ENCODE measurements at places on chromosomes 7 and 10.
A peak's percentile ranks its signal among the peaks of the same experiment; 100 is the strongest.

DNA sequence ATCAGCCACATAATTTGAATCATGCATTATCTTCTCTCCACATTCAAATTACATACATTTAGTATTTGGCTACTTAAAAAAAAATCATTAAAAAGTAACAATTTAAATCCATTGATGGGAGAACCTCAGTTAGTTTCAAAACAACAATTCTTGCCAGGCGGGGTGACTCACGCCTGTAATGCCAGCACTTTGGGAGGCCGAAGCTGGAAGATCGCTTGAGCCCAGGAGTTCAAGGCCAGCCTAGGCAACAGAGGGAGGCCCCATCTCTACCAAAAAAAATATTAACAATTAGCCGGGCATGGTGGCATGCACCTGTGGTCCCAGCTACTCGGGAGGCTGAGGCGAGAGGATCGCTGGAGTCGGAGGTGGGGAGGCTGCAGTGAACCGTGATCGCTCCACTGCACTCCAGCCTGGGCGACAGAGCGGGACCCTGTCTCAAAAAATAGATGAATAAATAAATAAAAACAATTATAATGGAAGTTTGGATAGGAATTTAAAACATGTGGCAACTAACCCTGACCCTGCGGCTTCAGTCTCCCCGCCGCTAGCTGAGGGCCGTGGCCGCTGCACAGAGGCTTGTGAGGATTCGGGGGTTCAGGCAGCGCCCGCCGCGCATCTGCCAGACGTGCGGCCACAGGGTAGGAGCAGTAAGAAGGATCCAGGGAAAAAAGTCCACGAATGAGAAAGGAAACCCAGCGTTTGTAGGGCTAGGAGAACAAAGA lies 1.1 kb upstream of the CSGALNACT2 start:
- DNase-seq: peak; percentile 24

- no peak for DNase-seq
Observed at GRCh38 chr10:89621438-89621837, 23.6 kb downstream of the PANK1 start.

DNA sequence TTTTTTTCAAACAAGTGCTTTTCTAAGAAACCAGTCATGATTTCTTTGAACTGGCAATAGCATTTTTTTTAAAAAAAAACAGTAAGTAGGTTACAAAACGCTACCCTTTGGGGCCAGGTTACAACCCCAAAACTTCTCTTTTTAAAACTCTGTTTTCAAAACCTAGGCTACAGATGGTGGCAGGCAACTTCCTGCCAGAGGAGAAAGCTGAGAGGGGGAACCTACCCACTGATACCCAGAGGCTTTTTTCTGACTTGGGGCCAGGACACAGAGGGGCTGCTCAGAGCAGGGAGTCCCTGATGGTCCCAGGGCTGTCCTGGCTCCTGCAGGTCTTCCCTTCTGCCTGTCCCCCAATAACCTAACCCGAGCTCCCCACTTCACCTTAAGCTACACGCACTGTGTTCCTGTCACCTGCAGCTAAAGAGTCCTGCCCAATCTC lies 6.9 kb downstream of the STN1 start:
- DNase-seq: no peak

- no peak for DNase-seq
Observed at GRCh38 chr7:137886746-137887145, 40.0 kb upstream of the DGKI start.

DNA sequence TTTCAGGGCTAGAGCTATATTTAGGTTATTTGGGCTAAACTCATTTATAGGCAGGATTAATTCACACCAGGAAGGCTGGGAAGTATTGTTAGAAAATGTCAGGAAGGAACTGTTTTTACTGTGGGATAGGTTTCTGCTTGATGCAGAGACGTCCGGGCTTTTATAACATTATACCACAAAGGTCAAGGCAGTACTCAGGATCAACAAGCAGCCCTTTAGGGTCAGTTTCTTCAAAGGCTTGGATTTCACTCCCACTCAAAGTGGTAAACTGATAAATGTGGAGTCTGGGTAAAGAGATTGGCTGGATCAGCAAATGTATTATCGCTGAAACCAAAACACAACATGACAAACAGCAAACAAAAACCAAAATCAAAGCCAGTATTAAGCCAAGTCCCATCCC lies 127.2 kb downstream of the ARL5B start:
- DNase-seq: peak; percentile 2

- DNase-seq: peak; percentile 69
Observed at GRCh38 chr7:127876393-127876792, 154.8 kb downstream of the LRRC4 start.

DNA sequence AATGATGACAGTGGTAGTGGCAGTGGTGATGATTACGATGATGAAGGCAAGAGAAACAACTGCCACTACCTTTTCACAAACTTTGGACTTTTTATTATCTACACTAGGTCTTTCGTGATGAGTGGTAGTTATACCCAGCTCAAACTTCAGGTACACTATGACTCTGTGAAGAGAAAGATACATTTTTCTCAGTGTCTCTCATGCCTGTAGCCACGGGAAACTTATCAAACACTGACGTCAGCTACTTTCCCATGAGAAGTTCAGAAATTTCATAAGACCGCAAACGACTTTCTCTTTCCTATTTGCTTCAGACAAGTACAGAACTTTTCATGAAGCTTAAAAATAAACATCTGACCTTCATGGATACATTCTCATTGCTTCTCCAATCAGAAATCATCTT lies 57.0 kb downstream of the CALD1 start:
- DNase-seq: peak; percentile 92

DNA sequence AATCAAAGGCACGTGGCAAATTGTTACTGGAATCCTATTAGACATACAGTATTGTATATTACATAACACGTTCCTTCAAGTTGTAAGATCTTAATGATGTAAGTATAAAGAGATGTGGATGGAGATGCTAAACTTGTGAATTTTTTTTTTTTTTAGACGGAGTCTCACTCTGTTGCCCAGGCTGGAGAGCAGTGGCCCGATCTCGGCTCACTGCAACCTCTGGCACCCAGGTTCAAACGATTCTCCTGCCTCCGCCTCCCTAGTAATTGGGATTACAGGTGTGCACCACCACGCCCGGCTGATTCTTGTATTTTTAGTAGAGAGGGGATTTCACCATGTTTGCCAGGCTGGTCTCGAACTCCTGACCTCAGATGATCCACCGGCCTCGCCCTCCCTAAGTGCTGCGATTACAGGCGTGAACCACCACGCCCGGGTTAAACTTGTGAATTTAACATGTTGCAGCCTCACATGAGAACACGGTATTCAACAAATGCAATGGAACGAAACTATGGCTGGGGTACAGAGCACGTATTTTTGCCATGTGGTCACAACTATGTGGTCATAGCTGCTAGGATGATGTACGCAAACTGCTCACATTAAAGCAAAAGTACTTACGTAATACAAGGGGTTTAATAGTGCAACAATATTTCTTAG lies 818 bp upstream of the SUPV3L1 start:
- no peak for DNase-seq

- no peak for DNase-seq
Observed at GRCh38 chr7:28731092-28731658, 227.0 kb downstream of the TRIL start.

- DNase-seq: no peak
Observed at GRCh38 chr7:137656850-137657232, 189.9 kb downstream of the DGKI start.

DNA sequence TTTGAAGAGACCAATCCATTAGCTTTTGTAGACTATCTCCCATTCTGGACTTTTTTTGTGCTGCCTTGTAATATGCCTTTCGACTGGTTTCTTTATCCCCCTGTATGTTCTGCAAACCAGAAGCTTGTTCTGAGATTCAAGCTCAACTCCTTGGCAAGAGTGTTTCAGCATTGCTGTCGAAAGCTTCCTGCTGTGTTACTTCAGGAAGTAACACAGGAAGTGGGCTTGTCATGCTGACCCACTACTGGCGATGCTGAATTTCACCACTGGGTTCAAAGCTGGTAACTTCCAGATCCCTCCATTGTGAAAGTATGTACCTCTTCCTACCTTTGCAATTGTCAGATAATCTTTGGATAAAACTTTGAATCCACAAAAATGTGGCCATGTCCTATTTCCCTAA lies 57.9 kb upstream of the INSYN2A start:
- peak; percentile 75 for DNase-seq

GRCh38 chr7:104775531-104775930 lies 238.5 kb upstream of the KMT2E start:
- DNase-seq: no peak

- DNase-seq: no peak
Observed at GRCh38 chr7:42479452-42479815, 242.4 kb upstream of the GLI3 start.

DNA sequence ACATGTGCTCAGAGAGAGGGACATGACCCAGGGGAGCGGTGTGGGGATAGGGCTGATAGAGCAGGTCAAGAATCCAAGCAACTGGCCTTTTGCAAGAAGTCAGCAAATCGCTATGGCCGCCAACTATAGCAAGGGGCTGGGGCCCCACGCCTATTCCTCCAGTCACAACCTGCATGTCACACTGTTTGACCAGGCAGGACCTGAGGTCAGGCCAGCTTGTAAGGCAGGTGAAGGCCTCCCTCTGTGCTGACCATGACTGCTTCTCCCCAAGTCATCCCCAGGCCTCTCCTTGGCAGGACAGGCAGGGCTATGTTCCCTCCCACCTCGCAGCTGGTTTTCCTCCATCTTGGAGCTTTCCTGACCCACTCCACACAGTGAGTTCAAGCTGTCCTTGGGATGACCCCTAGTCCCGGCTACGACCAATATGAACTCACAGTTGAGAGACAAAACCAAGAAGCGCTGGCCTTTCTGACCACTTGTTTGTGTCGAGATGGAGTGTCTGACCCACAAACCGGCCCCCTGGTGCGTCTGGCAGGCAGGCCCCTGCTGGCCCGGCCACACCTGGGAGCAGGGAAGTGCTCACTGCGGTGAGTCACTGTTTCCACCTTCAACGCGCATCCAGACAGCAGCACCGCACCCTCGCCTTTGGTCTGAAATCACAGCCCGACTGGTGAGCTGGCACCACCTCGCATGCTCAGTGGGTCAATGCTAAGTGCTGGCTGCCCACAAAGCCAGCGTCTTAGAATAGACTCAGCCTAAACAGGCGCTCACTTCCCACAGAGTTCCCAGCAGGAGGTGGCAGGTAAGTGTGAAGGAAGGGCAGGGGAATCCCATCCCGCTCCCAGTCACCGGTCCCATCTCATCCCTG lies 81.4 kb downstream of the VWA2 start:
- peak; percentile 56 for DNase-seq

- DNase-seq: no peak
Observed at GRCh38 chr10:120421250-120421649, 35.8 kb upstream of the PLPP4 start.

GRCh38 chr7:20219446-20220292 lies 2.5 kb upstream of the MACC1 start:
- DNase-seq: peak; percentile 95

GRCh38 chr10:65701168-65701776 lies 1224.6 kb upstream of the LRRTM3 start:
- no peak for DNase-seq

GRCh38 chr7:49639808-49640207 lies 133.6 kb upstream of the VWC2 start:
- DNase-seq: no peak

DNA sequence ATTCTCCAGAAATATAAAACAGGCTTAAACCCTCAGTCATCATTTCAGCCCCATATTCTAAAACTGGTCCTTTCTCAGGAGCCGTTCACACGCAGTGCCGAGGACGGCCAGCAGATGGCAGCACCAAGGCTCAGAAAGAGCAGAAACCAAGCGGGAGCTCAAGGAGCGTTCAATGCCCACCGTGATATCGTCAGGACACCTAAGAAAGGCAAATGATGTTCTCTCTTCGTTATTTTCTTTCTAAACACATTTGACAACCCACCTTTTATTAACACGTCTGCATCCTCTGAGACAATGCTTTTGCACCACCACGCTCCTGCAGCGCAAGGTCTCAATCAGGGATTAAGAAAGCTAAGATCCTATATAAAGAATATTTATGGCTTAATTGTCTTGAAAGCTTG lies 45.7 kb upstream of the RBM33 start:
- DNase-seq: peak; percentile 82

- no peak for DNase-seq
Observed at GRCh38 chr10:31018962-31019361, 12.7 kb downstream of the ZNF438 start.

GRCh38 chr10:32035038-32035437 lies 21.2 kb downstream of the KIF5B start:
- no peak for DNase-seq

GRCh38 chr10:48458662-48459048 lies 146.2 kb downstream of the ARHGAP22 start:
- DNase-seq: no peak

DNA sequence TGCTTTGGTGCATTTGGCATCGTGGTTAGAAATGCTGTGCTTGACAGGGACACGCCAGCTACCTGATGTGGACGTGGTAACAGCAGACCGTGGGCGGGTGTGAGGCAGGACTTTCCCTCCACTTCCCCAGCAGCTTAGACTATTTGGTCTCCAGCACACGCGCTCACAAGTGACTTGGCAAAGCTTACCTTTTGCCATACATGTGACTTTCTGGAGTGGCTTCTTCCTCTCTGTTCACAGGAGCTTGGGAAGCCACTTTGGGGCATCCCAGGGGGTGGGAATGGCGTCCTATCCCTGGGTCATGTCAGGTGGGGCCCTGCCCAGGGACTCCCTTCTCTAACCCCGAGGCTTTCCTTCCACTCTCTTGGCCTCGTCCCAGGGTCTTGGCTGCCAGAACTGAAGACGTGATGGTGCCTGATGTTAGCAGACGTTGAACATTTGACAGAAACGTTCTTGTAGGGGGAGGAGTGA lies 228.7 kb upstream of the KLF6 start:
- DNase-seq: no peak

DNA sequence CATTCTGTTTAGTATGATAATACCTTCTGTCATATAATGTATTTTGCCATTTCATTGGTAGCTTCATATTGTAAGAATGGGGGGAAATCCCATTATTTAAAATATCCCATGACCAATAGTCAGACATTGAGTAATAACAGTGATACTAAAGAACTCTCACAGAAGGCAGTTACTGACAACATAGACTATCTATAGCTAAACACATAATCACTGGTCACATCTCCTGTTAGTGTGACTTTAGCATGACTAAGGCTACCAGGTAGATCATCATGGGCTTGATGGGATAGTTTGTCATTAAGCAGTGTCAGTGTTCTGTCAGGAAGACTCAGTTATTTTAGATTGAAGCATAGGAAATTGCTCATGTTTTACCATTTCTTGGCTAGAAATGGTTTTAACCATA lies 16.4 kb downstream of the OPN1SW start:
- no peak for DNase-seq

- DNase-seq: peak; percentile 42
Observed at GRCh38 chr7:127940381-127941160, 90.7 kb downstream of the LRRC4 start.

- DNase-seq: peak; percentile 79
Observed at GRCh38 chr10:132946-133898, 2.0 kb upstream of the ZMYND11 start.

Data from choroid plexus epithelial cell (primary cell).